ENCODE measurements at places on chromosomes 7 and 10. TPM values are rescaled to one million over a fixed set of nuclear protein-coding genes. Genes with fewer than 3 reads are reported as not detected.

GRCh38 chr10:70903262-70903921 lies 15.0 kb upstream of the PCBD1 start:
- no peak for DNase-seq

The ACHE gene
- 0.25 TPM for total RNA-seq

DNA sequence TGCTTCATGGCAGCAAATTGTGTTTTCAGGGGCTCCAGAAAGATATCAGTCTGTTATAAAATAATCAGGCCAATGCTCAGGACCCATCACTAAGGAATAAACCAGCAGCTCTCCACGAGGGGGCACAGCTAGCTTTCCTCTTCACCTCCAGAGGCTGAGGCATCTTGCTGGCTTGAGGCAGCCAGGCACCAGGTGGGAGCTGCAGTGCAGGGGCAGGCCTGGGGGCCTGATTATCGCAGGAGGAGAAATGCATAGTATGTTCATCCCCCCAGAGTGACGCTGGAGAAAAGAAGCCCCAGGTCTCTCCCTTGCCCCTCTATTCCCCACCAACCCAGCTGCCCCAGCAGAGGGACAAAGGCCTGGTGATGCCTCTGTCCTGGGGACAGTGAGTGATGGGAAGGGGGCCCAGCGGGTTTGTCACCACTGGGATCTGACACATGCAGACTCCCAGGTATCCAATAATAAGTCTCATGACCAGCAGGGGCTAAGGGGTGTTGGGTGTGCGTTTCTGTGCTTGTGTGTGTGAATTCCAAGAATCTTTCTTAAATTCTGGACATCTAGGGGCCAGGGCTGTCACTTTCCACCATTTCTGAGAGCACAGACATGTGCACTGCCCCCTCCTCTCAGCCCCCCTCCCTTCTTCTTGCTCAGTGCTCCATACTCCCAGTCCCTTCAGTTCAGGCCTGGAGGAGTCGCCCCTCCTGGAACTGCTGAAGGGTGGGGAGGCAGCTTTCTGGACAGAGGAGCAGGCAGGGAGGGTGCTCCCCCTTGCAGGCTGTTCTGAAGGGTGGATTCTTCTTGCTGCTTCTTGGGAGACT lies 128.1 kb upstream of the FAM20C start:
- DNase-seq, result no peak

The SLC18A3 gene
- total RNA-seq, result not detected

The CHAT gene
- total RNA-seq, result not detected

- no peak for DNase-seq
Observed at GRCh38 chr7:65001291-65001814, 5.1 kb downstream of the ERV3-1 start.

The WIPF3 gene
- total RNA-seq, result not detected

The CYP26C1 gene
- total RNA-seq, result 0.20 TPM

The COPS6 gene
- 64.7 TPM for total RNA-seq

The MMP21 gene
- 0.29 TPM for total RNA-seq

DNA sequence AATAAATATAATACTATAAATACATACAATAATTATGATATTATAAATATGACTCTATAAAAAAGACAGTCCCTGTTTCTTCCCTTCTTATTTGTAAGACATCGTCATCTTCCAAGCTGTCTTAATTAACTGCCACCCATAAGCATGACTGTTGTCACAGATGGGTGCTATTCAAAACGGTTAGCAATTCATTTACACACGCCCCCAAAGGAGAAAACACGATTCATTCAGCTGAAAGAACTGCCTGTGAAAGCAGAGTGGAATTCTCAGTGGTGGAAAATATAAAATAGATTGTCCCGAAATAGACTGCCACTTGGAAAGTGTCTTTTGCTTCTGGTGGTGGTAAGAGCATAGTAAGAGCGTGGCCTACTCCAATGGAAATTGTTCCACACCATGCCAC lies 48.9 kb upstream of the ELMO1 start:
- no peak for DNase-seq

All from T-helper 17 cell (primary cell).